ENCODE measurements at places on chromosomes 16 and 17.
A peak's percentile ranks its signal among the peaks of the same experiment; 100 is the strongest.

- no peak for DNase-seq
Measured at GRCh38 chr16:86914876-86915717, 336.7 kb downstream of the FOXL1 start.

DNA sequence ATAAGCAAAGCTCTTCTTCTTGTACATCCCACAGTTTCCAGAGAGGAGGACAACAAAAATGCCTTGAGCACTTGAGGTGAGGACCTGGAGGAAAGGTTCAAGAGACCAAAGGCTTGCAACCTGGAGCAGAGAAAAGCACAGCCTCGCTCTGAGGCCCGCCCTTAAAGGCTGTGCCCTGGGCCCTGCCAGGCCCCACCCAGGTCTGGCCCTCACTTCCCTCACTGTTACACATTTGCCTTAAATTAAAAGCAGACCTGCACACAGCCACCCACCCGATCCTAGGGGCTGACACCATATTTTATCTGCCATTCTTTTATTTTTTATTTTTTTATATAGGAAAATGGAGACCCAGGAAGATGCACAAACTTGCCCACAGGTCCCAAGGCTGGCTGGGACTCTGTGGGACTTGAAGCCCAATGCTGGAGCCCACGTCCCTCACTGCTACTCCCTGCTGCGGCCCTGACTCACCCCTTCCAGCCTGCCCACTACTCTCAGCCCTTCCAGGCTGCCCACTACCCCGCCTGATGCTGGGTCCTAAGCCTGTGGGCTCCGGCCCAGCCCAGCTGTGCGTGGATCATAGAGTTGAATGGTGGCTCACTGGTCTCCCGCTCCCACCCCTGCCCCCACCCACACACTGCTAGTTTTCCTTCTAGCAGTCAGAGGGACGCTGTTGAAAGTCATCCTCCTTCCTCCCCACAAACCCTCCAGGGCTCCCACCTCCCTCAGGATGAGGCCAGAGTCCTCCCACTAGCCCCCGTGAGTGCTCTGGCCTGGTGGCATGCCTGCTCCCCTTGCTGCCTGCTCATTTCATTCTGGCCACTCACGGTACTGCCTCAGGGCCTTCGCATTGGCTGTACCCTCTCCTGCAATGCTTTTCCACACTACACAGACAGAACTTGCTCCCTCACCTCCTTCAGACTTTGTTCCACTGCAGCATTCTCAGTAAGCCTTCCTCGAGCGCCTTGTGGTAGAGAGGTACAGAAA is 77.6 kb upstream of the MED9 start:
- no peak for DNase-seq

DNA sequence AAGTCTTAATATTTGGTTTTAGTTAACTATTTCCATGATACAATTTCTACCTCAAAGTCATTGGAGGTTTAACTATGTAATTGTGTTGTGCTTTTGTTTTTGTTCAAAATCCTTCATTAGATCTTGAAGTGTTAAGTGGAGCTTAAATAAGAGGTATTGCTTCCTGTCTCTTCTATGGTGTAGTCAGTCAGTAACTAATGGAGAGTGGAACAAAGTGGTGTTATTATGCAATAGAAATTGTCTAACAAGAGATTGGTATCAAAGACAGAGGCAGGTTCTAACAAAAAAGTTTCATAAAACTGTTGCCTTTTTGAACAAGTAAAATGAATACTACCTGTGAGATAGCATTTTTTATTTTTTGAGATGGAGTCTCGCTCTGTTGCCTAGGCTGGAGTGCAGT is 45.2 kb downstream of the GRB7 start:
- DNase-seq = no peak

DNA sequence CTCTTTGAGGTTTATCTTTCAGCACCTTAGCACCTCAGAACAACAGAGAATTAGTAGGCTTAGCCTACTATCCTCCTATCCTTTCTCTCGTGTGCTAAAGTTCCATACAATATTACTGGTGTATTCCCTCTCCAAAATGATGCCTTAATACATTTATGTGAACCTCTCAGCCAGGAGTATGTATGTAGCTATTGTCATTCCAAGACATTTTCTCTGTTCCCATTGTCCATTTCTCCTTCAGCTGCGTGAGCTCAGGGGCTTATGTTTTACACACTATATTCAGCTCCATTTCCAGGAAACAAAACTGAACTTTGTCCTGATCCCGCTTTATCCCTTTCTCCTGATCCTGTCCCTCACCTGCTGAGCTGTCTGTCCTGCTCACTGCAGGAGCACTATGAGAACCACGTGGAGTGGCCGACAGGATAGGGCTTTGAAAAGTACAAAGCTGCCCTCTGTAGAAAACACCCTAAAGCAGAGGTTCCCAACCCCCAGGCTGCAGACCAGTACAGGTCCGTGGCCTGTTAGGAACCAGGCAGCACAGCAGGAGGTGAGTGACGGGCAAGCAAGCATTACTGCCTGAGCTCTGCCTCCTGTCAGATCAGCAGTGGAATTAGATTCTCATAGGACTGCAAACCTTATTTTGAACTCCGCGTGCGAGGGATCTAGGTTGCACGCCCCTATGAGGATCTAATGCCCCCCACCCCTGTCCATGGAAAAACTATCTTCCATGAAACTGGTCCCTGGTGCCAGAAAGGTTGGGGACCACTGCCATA is 55.7 kb downstream of the CENPV start:
- no peak for DNase-seq

DNA sequence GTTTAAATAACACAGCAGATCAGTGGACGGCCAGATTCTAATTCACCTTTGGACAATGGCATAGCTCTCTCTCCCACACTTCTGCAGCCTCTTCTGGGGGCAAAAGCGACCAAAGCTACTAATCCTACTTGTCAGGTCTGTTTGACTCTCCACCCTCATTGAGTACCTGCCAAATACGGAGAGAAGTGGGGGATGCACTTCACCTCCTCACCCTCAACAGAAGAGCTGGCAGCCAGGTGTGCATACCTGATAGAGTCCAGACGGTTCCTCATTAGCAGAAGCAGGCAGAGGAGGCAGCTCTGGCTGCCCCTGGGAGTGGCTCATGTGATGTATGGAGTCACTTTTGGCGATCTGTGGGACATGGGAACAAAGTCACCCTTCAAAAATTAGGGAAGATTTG is 4.9 kb downstream of the DNAH3 start:
- no peak for DNase-seq

DNA sequence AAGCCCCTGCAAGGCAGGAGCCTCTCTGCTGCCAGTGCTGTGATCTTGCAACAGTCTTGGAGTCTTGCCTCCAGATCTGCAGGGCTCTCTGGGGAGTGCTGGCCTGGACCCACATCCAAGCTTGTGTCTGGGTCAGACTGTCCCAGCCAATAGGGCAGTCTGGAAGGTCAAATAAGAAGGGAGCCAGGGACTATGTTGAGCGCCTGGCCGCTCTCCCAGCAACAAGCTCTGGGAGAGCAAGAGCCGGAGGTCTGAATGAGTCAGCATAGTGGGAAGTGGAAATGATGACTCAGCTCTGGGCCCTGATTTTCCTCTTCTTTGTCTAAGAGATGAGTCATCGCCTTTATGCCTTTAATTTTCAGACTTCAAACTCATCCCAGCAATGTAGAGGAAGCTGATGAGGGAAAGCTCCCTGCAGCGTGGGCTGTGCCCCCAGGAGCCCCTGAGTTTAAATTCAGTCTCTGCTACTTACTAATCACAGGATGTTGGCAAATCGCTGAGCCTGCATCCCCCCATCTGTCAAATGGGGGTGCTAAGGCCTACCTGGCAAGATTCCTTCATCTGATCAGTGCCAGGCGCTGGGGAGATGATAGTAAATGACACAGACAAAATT is 43.6 kb upstream of the HAPSTR1 start:
- peak; percentile 97 for DNase-seq

- peak; percentile 75 for DNase-seq
Measured at GRCh38 chr16:2150418-2151187, 2.2 kb downstream of the RAB26 start.

GRCh38 chr16:88992351-88993165 is 15.6 kb upstream of the CBFA2T3 start:
- DNase-seq = no peak

DNA sequence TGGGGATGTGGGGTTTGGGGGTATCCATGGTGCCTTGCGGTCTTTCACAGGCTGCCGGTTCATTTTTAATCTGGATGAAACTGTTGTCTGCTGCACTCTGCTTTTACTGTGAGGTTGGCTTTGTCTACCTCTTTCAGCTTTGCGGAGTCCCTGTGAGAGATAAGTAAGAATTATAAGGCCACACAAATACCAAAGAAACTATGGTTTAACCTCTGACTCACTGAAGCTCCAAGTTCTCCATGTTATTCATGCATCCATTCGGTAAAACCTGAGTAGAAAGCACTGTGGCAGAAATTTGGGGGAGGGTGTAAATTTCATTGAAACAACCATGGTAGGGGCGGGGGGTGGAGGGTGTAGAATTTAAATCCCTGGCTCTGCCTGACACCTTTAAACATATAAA is 30.5 kb downstream of the KIAA0753 start:
- no peak for DNase-seq

- no peak for DNase-seq
Measured at GRCh38 chr17:44268709-44269534, 987 bp upstream of the SLC4A1 start.

GRCh38 chr17:43719578-43719977 is 39.0 kb downstream of the SOST start:
- no peak for DNase-seq

DNA sequence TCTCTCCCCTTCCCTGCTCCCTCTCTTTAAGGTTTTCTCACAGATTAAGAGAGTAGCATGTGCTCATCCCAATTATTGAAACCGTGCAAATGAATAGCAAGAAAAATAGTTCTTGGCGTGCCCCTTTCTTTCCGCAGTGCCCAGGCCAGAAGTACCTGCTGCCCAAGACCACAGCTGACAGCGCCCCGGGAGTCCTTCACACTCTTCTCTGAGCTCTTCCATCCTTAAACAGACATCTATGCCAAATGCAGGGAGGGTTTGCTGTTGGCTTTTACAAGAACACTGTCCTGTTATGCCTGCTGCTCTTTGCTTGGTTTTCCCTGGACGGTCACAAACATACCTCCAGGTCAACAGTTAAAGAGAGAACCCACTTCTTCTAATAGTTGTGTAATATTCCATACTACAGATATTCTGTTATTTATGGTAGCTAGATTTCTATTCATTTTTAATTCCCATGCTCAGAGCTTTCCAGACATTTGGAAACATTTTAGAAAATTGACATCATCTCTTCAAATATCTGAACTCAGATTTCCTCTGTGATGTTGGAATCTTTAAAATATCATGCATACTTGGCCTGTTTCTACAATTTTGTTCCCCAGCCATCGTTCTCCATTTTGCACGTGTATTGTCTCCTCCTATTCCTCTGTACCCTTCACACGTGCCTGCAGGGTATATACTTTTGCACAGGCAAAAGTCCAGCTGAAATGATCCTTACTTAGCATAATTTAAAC is 416.7 kb downstream of the WWOX start:
- no peak for DNase-seq
